ENCODE measurements at places on chromosomes 4 and X.

GRCh38 chr4:40256329-40256728 lies 59.5 kb downstream of the RHOH start:
- DNase-seq, result no peak

- DNase-seq, result no peak
Observed at GRCh38 chr4:59762344-59762743, 1437.8 kb upstream of the ADGRL3 start.

DNA sequence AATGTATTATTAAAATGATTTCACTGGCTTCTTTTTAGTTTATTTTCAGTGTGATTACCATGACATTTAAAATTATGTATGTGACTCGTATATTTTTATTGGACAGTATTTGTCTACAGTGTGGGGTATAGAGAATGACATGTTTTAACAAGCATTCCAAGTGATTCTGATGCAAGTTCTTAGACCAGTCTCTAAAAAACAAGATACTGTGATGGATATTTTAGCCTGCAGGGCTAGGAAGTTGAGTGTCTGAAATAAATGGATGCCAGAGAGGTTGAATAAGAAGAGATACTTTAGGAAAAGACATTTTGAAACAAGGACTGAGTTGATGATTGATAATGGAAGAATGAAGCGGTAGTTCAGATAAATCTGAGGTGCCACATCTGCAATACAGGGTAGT lies 3.5 kb upstream of the MAD2L1 start:
- no peak for DNase-seq

- DNase-seq, result no peak
Observed at GRCh38 chrX:136028383-136028984, 43.2 kb downstream of the SLC9A6 start.

GRCh38 chrX:82677286-82677685 lies 830.8 kb upstream of the POU3F4 start:
- no peak for DNase-seq

GRCh38 chr4:138310498-138310897 lies 68.3 kb upstream of the SLC7A11 start:
- DNase-seq, result no peak

- no peak for DNase-seq
Observed at GRCh38 chr4:110668463-110669235, 45.8 kb upstream of the PITX2 start.

DNA sequence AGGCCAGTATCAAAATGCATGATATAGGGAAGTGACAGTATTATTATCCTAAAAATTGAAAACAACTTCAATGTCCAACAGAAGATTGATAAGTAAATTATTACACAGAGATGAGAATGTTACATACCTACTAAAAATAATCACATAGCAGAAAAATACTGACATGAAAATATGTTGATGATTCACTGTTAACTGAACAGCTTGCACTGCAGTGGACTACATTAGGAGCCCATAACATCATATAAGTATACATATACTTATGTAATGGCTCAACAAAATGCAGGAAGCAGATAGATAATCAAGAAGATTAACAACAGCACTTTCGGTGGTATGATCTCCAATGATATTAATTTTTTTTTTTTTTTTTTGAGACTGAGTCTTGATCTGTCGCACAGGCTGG lies 7.1 kb downstream of the CLOCK start:
- DNase-seq, result no peak

DNA sequence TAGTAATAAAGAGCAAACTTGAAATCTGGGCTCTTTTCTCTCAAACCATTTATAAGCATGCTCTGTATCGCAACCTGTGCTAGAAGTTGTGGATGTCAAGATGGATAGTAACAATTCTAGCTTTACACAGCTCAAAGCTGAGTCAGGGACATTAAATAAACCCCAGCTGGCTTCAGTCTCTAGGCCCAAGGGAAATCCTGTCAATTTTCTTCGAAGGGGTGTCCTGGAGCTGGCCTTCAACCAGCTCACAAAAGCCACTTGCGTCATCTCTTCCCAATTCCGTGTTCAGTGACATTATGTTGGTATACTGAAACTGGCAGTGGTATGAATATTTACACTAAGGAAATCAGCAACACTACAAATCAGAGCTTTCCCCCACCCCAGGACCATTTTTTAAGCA lies 89.8 kb upstream of the PRKG2 start:
- no peak for DNase-seq

DNA sequence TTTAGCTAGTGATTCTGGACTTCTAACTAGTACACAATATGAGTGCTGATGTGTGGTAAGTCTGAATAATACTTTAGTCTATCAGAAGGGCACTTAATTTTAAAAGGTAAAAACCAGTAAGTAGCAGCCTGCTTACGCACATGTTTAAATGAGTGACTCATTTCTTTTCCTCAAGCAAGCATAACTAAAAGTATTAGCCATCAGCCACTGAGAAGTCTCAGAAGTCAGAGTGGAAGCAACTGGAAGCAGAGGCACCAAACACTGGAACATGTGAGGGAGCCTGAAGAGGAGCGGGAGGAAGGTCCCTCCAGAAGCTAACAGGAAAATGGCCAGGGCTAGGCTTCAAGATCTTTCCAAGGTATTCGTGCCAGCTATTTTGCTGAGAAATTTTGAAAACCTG lies 257.7 kb downstream of the RAPGEF2 start:
- no peak for DNase-seq

DNA sequence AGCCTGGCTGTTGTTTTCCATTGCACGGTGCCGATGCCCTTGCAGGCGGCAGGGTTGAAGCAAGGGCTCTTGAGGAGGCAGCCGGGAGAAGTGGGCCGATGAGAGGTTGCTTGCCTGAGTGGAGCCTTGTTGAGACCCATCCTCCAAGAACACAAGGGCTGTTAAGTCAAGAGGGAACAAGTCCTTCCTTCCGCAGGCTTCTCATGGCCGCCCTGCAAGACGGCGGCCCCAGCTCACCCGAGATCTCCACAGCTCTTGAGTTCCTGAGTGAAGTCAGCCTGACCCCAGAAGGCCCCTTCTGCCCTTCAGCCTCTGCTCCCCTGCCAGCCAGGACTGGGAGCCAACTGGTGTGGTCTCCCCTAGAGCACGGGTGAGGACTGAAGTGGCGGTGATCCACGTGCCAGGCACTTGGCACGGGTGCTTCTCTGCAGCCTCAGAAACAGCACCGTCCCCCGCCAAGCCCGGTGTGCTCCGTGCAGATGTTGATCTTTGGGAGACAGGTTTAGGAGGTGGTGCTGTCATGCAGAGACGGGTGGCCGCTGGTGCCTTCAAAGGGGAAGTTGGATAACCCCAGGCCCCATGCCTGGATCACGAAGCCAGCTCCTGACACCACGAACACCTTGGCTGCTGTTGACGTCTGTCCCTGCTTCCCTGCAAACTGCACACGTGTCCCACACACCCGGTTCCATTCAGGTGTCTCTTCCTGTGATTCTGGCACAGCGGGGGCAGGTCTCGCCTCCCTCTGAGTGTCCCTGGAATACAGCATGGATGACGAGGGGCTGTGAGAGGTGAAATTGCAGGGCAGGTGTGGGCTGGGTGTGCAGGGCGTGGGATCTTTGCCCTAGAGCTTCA lies 164.4 kb upstream of the PSAPL1 start:
- no peak for DNase-seq

- DNase-seq, result no peak
Observed at GRCh38 chr4:118930255-118930654, 41.6 kb downstream of the SYNPO2 start.

DNA sequence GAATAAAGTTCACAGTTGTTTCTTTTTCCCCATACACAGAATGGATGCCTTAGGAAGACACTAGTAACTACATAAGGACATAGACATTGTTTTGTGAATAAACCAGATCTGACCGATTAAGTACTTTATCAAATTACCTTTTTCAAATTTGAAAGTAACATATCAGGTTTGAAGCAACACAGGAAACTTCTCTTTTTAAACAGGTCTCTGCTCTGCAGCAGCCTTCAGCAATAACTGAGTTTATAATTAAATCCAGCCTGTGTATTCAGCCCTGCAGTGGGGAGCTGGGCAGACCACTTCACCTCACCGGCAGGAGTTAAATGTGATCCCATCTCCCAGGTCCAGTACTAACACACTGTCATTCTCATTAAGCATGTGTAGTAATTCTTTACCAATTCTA lies 68.3 kb upstream of the ATOH1 start:
- no peak for DNase-seq

DNA sequence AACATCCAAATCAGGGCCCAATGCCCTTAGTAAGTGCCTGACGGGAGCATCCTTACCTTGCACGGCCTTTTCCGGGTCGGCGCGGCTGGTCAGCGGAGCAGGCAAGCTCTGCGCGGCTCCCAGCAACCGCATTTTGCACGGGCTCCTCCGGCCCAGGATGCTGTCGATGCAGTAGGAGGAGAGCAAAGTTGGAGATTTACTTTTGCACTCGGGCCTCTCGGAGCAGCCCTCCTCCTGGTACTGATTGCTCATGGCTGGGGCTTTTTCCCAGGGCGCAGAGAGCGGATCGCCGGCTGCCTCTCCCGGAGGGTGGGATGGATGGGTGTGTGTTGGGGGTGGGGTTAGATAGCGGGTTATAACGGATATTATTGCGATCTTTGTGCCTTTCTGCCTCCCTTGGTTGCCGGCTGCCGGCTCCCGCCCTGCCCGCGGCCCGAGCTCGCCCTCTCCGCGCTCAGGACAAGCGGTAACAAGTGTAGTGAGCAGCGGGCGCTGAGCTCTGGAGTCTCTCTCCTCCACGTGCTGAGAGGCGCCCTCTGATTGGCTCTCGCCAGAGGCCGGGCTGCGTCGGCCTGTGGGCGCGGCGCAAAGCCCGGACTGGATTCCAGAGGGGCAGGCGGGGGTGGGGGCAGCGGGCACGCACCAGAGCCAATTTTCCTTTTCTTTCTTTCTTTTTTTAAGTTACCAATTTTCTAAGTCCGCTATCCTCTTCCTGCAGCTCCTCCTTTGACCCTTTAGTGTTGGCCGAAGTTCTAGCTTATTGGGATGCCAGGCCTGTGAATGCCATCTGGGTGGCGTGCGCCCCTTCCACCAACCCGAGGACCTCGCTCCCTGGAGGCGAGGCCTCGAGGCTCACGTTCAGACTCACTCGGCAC lies at the start of gene ARX:
Gene ARX (minus strand): TSS at position 480 of the 875 bp plus-strand sequence. CDS start 228 bp downstream, at position 252.
- DNase-seq, result peak; percentile 6

DNA sequence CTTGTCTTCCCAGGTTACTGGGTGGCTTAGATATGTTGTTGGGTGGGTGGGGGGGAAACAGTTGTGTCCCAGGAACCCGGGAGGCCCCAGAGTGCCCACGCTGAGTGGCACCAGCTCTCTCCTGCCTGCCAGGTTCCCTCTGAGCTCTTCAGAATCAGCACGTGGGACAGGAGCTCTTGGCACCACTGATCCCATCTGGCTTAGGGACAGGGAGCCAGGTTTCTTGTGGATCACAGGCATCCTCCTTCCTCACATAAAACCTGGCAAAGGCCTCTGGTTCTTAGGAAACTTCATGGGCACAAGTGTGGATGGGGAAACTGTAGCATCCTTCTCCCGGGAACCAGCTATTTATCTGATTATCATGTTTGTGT lies 3.4 kb downstream of the GPR78 start:
- no peak for DNase-seq

GRCh38 chr4:113844369-113844768 lies 82.8 kb upstream of the CAMK2D start:
- DNase-seq, result no peak

DNA sequence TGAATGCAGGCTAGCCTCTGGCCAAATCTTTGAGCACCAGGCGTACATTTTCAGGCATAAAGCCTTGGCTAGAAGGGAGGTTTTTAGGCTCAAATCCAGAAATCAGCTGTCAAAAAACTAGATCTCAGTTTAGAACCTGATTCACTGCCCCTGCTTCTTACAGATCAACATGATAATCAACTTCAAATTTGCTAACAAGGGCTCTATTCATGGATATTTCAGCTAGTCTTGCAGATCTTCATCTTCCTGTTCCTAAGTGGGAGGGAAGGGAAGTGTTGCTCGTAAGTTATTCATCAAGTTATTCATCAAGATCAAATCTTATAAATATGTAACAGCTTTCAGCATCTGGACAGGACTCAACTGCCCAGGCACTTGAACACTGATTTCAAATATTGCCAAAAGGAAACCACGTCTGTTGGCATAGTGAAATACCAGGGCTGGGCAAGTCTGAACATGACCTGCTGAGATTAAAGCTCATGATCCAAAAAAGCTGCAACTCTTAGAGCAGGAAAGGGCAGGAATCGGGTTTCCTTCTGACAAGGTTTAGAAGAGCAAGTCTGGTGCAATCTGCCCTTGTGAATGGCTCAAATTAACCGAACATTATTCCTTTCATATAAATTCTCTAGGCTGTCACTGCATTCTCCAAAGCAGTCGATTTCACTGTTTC lies 200.3 kb downstream of the PDGFC start:
- no peak for DNase-seq

DNA sequence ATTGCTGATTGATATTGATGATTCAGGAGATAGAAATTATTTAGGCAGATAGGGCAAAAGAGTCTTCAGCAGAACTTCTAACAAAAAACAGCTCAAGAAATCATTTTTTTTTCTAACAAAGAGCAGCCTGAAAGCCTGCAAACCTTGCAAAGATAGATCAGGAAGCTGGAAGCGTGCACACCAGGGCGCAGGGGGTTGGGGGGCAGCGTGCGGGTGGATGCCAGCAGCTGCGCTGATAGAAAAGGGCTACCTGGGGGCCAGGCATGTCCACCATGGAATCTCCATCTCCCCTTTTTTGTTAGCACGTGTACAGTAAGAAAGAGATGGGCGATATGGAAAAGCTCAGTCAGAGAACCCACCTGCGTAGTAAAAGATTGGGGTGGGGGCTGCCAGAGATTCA lies 1.7 kb upstream of the CCDC110 start:
- DNase-seq, result no peak

GRCh38 chrX:10120331-10120730 lies 36.4 kb upstream of the CLCN4 start:
- DNase-seq, result no peak

GRCh38 chr4:138178566-138178965 lies 63.6 kb downstream of the SLC7A11 start:
- no peak for DNase-seq

- DNase-seq, result no peak
Observed at GRCh38 chr4:137430171-137430570, 102.1 kb downstream of the PCDH18 start.

GRCh38 chr4:3240936-3241522 lies 7.9 kb upstream of the MSANTD1 start:
- no peak for DNase-seq

- DNase-seq, result no peak
Observed at GRCh38 chr4:95551653-95552052, 2.9 kb upstream of the UNC5C start.

GRCh38 chr4:52951016-52951415 lies 88.9 kb downstream of the RASL11B start:
- no peak for DNase-seq

- DNase-seq, result no peak
Observed at GRCh38 chrX:41604766-41605543, 83.8 kb upstream of the GPR34 start.

- DNase-seq, result no peak
Observed at GRCh38 chr4:67996127-67996526, 32.8 kb upstream of the TMPRSS11A start.

GRCh38 chr4:78862314-78862737 lies 76.9 kb downstream of the PAQR3 start:
- no peak for DNase-seq

- no peak for DNase-seq
Observed at GRCh38 chrX:80879143-80879542, 69.5 kb upstream of the BRWD3 start.

Measured in C1 segment of cervical spinal cord (tissue), 14 donors.